CD8-positive, alpha-beta memory T cell (primary cell): ENCODE measurements at places on chromosomes 11 and 22. TPM values are rescaled to one million over a fixed set of nuclear protein-coding genes. Genes with fewer than 3 reads are reported as not detected.

- no peaks in the 10 kb centered on the region for H3K27me3 ChIP-seq
- H3K36me3 ChIP-seq, result no peaks in the 10 kb centered on the region
- H3K4me3 ChIP-seq, result no peak overlapping the region
Measured at GRCh38 chr11:94405062-94405833, 4.0 kb upstream of the GPR83 start.

DNA sequence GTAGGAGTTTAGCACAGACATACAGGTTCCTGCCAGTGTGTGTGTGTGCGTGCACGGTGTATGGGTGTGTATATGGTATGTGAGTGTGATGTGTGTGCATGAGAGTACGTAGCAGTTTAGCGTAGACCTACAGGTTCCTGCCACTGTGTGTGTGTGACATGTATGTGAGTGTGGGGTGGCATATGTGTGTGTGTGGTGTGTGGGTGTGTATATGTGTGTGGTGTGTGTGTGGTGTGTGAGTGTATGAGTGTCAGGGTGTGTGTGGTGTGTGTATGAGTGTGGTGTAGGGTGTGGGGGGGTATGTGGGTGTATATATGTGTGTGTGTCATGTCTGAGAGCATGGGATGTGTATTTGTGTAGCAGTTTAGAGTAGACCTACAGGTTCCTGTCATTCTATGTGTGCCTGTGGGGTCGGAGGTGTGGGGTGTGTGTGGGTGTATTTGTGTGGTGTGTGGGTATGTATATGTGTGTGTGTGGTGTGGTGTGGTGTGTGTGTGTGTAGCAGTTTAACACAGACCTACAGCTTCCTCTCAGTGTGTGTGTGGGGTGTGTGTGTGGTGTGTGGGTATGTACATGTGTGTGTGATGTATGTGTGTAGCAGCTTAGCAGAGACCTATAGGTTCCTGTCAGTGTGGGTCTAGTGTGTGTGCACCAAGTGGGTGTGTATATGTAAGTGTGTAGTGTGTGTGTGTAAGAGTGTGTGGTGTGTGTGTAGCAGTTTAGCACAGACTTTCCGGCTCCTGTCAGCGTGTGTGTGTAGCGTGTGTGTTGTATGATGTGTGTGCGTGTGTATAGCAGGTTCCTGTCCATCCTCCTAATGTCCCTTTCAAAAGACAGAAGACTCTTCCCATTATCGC lies 31.8 kb upstream of the TBCEL start:
- H3K36me3 ChIP-seq, result no peaks in the 10 kb centered on the region
- no peak for DNase-seq

GRCh38 chr11:12182676-12183541 lies 72.5 kb downstream of the MICAL2 start:
- H3K27me3 ChIP-seq, result no peaks in the 10 kb centered on the region
- H3K4me3 ChIP-seq, result no peak overlapping the region

DNA sequence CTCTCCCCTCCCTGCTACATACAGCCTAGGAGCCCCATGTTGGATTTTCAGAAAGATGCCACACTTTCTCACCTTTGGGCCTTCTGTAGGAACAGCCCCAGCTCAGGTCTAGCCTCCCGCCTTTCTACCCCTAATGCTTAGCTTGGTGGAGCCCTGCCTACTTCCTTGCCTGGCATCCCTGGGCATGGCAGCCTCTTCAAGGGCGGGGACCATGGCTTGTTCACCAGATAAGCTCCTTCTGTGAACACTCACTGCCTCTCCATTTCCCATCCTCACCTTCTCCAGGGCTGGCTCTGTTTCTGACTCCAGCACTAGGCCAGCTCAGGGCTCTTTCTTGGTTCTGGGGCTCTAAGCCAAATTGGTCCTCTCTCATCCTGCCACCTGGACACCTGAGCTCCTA lies 1.4 kb downstream of the SEPTIN3 start:
- no peaks in the 10 kb centered on the region for H3K36me3 ChIP-seq
- peaks cover 8% of the 10 kb centered on the region for H3K27me3 ChIP-seq
- DNase-seq, result no peak
- H3K27ac ChIP-seq, result no peak overlapping the region
- no peak overlapping the region for H3K4me3 ChIP-seq

GRCh38 chr11:121435132-121435531 lies 17.0 kb upstream of the SORL1 start:
- H3K27ac ChIP-seq, result no peak overlapping the region
- H3K36me3 ChIP-seq, result no peaks in the 10 kb centered on the region
- no peaks in the 10 kb centered on the region for H3K27me3 ChIP-seq
- DNase-seq, result no peak
- no peak overlapping the region for H3K4me3 ChIP-seq

- H3K36me3 ChIP-seq, result no peaks in the 10 kb centered on the region
- H3K27me3 ChIP-seq, result no peaks in the 10 kb centered on the region
- no peaks in the 10 kb centered on the region for H3K4me1 ChIP-seq
- H3K4me3 ChIP-seq, result no peak overlapping the region
- DNase-seq, result no peak
- no peak overlapping the region for H3K27ac ChIP-seq
Measured at GRCh38 chr11:44837661-44838060, 110.9 kb downstream of the TSPAN18 start.

GRCh38 chr11:72712168-72712751 lies 38.0 kb upstream of the PDE2A start:
- no peaks in the 10 kb centered on the region for H3K27me3 ChIP-seq
- DNase-seq, result no peak
- no peak overlapping the region for H3K4me3 ChIP-seq
- H3K36me3 ChIP-seq, result peaks cover 39% of the 10 kb centered on the region

- H3K27ac ChIP-seq, result no peak overlapping the region
- no peak for DNase-seq
- H3K36me3 ChIP-seq, result no peaks in the 10 kb centered on the region
- H3K4me1 ChIP-seq, result no peaks in the 10 kb centered on the region
- H3K27me3 ChIP-seq, result no peaks in the 10 kb centered on the region
- no peak overlapping the region for H3K4me3 ChIP-seq
Measured at GRCh38 chr11:1088927-1089737, 14.5 kb downstream of the MUC2 start.

- peaks cover 12% of the 10 kb centered on the region for H3K36me3 ChIP-seq
- peaks cover 7% of the 10 kb centered on the region for H3K4me1 ChIP-seq
- no peak overlapping the region for H3K27ac ChIP-seq
- no peak overlapping the region for H3K4me3 ChIP-seq
- no peaks in the 10 kb centered on the region for H3K27me3 ChIP-seq
- no peak for DNase-seq
Measured at GRCh38 chr11:35682230-35683173, 19.9 kb downstream of the TRIM44 start.

GRCh38 chr11:9228091-9228490 lies 37.1 kb downstream of the DENND5A start:
- DNase-seq, result no peak
- H3K4me3 ChIP-seq, result no peak overlapping the region
- peaks cover 20% of the 10 kb centered on the region for H3K4me1 ChIP-seq
- no peak overlapping the region for H3K27ac ChIP-seq
- H3K27me3 ChIP-seq, result no peaks in the 10 kb centered on the region

DNA sequence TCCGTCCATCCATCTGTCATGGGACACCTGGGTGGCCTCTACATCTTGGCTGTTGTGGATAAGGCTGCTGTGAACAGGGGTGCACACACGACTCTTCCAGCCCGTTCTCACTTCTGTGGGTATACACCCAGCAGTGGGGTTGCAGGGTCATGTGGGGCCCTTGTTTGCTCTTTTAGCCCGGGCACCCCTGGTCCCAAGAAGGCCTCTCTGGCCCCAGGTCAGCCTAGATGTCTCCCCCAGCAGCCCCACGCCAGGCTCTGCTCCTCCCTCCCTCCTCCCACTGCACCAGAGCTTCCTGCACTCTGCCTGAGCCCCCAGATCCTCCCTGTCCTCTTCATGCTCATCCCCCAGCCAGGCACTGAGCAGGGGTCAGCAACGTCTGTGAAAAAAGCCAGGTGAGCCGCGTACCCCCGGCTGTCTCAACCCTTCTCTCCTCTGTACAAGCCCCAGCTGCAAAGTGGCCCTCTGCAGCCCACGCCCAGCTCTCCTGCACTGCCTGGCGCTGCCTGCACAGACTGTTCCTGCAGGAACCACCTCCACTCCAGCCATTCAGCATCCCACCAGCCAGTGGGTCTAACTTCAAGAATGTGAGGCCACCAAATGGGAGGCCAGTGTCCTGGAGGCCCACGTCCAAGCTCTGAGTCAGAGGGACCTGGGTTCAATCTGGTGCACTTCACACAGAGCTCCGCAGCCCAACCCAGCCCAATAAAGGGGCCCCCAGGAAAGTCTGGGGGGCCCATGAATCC lies 1508.9 kb downstream of the BRD1 start:
- H3K4me1 ChIP-seq, result no peaks in the 10 kb centered on the region
- no peak overlapping the region for H3K27ac ChIP-seq
- no peak for DNase-seq
- no peaks in the 10 kb centered on the region for H3K27me3 ChIP-seq
- no peaks in the 10 kb centered on the region for H3K36me3 ChIP-seq
- no peak overlapping the region for H3K4me3 ChIP-seq

DNA sequence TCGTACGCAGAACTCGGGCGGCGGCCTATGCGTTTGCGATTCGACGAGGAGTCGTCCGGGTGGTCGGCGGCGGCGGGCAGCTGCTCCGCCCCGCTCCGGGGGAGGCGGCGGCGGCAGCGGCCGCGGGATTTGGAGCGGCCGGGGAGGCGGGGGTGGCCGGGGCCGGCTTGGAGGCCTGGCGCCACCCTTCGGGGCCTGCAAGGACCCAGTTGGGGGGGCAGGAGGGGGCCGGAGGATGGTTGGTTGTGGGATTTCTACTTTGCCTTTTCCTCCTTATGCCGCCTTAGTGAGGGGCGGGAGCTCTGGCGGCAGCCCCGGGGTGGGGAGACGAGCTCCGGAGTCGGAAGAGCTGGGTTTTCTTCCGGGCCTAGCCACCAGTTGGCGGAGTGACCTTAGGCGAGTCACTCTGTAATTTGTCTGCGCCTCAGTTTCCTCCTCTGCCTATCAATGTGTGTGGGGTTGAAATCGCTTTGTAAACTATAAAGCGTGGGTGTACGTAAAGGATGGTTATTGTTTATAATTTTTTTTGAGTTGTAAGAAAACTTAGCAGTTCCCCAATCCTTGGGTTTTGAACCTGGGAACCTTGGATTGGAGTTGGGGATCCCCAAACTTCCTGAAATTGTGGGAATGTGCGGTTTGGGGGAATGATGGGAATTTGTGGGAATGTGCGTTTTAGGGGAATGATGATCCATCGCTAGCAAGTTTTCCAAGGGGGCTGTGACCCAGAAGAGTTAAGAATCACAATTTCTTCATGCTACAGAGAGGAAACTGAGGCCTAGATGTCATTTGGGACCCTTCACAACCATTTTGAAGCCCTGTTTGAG lies 679 bp downstream of the TUG1 start:
- H3K27me3 ChIP-seq, result no peaks in the 10 kb centered on the region
- peak overlapping the region; percentile 74 for H3K27ac ChIP-seq
- H3K4me3 ChIP-seq, result peak overlapping the region; percentile 77
- H3K4me1 ChIP-seq, result peaks cover 24% of the 10 kb centered on the region
- no peak for DNase-seq

DNA sequence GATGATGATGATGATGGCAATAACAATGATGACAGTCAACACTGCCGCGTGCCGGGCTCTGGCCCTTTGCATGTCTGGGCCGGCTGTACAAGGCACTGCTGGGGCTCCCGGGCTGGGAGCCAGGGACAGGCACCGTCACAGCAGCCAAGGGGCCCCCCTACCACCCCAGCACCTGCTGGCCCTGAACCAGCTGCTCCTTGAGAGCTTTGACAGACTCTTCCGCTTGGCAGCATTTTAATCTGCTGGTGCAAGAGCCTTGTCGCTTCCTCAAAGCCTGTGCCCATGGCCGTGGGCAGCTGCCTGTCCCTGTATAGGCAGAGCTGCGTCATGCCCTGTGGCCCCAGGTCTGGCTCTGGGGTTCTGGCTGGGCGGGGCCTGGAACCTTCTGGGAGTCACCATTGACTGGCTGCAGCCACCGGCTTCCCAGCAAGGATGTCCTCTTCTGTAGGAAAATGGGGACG lies 12.9 kb upstream of the MUC6 start:
- H3K27me3 ChIP-seq, result no peaks in the 10 kb centered on the region
- no peak overlapping the region for H3K27ac ChIP-seq
- peaks cover 7% of the 10 kb centered on the region for H3K4me1 ChIP-seq
- H3K36me3 ChIP-seq, result no peaks in the 10 kb centered on the region
- no peak overlapping the region for H3K4me3 ChIP-seq

DNA sequence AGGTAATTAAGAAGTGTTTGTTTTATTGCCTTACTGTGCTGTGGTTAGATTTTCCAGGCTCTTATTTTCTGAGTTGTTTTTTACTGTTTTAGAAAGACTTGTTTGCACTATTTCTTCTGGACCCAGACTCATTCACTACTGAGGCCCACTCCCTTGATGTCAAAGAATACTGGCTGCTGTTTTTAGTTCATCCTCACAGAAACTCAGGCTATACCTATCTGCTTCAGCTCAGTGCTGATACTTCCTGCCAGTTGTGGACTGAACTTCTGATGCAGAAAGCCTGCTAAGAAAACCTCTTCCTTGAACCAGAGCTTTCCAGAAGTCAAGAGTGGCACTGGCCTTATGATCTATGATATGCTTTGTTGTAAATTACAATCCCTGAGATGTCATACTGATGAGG lies 15.9 kb upstream of the PIK3IP1 start:
- H3K27me3 ChIP-seq, result no peaks in the 10 kb centered on the region
- H3K4me1 ChIP-seq, result peaks cover 25% of the 10 kb centered on the region
- H3K36me3 ChIP-seq, result no peaks in the 10 kb centered on the region

DNA sequence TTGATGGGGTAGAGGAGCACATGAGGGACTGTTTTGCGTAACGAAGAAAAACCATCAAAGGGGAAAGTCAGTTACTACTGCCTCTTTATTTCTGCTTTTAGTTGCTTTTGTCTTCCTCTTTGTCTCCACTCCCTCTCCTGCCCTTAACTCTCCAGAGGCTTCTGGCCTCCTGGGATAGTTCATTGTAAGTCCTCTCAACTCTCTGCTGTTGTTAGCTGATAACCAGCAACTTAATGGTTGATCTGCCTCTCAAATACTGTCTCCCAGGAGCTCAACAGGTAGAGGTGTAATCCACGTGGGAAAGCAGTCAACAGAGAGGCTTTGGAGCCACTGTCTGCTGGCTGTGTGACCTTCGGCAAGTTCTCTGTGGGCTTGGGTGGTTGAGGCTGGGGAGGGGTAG lies 47.3 kb downstream of the CCDC81 start:
- no peaks in the 10 kb centered on the region for H3K4me1 ChIP-seq
- H3K27ac ChIP-seq, result no peak overlapping the region
- DNase-seq, result no peak
- no peak overlapping the region for H3K4me3 ChIP-seq

DNA sequence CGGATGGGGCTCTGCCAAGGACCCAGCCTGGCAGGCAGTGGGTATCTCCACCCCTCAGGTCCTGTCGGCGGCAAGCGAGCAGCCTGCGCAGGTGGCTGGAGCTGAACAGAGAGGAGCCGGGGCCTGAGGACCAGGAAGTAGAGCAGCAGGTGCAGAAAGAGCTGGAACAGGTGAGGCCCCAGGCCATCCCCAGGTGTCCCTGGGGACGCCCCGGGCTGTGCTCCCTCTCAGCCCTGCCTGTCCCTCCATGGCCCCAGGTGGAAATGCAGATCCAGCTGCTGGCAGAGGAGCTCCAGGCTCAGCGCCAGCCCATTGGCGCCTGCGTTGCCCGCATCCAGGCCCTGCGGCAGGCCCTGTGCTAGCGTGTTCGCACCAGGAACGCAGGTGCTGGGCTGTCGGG lies 44.0 kb downstream of the PISD start:
- H3K27me3 ChIP-seq, result no peaks in the 10 kb centered on the region
- no peak overlapping the region for H3K27ac ChIP-seq
- no peak overlapping the region for H3K4me3 ChIP-seq
- DNase-seq, result no peak
- no peaks in the 10 kb centered on the region for H3K4me1 ChIP-seq

Gene CARD18
- not detected for total RNA-seq

Gene RSF1
- 57.0 TPM for total RNA-seq

Gene MIAT
- 57.5 TPM for total RNA-seq

Gene KCNJ11
- total RNA-seq, result 0.95 TPM

Gene C11orf24
- total RNA-seq, result 46.9 TPM

Gene TSGA10IP
- total RNA-seq, result not detected

Gene NUDT8
- total RNA-seq, result 26.2 TPM

Gene PDGFB
- 3.0 TPM for total RNA-seq

Gene SCGB1D2
- total RNA-seq, result not detected
